ENCODE measurements at places on chromosomes 3 and 15.
A peak's percentile ranks its signal among the peaks of the same experiment; 100 is the strongest.

GRCh38 chr15:74383695-74384565 is 16.5 kb upstream of the CYP11A1 start:
- peak; percentile 65 for DNase-seq

DNA sequence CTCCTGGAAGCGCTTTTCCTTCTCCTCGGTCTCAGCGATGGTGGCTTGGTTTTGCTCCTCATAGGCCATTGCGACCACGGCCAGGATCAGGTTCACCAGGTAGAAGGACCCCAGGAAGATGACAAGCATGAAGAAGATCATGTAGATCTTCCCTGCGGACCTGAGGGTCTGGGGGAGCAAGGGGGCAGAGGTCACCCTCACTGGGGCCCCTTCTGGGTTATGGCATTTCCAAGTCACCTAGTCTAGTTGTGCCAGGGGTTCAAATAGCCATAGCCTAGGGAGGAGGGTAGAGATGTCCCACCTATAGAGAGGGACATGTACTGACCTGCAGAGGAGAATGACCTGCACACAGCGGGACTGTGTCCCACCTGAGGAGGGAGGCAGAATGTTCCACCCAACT is 43.5 kb downstream of the SCN5A start:
- no peak for DNase-seq

- no peak for DNase-seq
Observed at GRCh38 chr3:61997101-61997500, 376.2 kb downstream of the FEZF2 start.

DNA sequence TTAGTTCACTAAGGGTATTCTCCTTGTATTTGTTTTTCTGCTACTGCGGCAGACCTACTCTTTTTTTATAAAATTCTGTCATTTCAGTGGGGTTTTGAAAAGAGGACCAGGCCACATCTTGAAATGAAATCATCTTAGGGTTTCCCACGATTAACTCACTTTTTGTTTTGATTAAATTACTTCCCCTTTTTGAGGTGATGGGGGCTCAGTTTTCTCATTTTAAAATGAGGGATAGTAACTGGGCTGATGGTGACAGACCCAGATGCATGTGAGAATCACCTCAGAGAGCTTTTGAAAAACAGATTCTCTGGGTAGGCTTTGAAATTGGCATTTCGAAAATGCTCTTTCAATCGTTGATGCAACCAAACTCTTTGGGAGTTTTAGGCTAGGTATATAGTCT is 24.2 kb downstream of the UBE2Q2 start:
- no peak for DNase-seq

GRCh38 chr3:148878095-148878494 is 13.0 kb downstream of the CPA3 start:
- DNase-seq, result no peak

- DNase-seq, result peak; percentile 22
Observed at GRCh38 chr3:138781012-138781470, 53.7 kb downstream of the PIK3CB start.

GRCh38 chr3:22377421-22377820 is 626.4 kb upstream of the ZNF385D start:
- DNase-seq, result no peak

GRCh38 chr3:122057671-122058070 is 2.5 kb downstream of the CD86 start:
- no peak for DNase-seq

DNA sequence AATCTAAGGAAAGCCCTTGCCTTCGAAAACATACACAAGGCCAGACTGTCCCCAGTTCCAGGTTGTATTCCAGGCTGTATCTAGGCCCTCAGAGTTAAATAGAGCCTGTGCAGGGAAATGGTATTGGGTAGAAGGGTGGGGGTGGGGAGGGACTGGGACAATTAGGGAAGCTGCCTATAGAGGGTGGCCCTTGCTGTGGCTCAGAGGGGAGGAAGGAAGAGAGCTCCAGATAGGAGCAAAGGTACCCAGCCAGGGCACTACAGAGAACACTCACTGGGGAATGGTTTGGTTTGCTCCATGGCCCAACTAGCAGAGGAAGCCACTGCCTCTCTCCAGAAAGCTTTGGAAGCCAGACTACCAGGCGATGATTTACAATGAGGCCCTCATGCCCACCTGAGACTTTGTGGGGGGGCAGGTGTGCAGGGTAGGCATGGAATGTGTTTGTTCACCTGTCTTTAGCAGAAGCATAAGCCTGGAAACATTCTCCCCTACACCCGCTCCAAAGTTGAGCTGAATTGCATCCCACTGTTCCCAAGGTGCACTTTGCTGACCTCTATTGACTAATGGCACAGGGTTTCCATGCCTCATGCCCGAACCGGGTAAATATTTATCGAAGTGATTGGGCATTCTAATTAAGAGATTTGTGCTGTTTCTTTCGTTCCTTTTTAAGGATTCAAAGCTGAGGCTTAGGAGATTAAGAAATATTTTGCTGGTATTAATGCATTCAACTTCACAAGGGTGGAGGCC is 6.3 kb upstream of the TLE3 start:
- no peak for DNase-seq

DNA sequence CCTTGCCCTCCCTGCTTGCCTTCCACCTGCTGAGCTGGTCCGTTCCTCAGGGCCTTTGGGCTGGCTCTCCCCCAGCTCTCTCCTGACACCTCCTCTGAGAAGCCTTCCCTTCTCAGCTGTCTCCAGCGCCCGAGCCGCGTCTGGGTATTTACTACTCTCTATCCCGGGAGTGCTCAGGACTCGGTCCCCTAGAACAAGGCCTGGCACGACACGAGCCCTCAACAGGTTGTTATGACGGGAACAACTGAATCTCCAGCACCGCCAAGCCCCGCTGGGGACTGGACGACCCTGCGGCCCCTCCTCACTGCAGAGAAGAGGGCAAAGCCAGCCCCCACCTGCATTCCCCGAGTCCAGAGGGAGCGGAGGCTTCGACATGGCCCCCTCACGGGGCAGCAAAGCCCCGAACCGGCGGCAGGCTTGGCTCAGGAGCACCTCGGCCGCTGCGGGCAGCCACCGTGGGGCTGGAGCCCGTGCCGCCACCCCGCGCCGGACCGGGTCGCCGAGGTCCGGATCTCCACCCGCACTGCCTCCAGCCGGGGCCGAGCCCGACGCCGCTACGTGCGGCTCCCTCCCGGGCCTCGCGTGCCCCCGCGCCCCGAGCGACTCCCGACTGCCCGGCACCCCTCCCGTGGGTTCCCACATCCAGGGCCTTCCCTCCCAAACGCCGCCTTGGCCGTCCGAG is 792 bp downstream of the TPRA1 start:
- no peak for DNase-seq

DNA sequence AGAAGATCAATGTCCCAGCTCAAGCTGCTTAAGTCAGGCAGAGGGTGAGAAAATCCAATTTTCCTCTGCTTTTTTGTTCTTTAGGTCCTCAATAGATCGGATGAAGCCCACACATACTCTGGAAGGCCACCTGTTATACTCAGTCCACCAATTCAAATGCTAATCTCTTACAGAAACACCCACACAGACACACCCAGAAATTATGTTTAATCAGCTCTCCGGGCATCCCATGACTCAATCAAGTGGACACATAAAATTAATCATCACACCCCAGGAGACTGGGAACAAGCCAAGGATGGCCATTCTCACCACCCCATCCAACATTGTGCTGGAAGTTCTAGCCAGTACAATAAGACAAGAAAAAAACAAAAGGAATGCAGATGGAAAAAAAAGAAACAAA is 67.8 kb upstream of the SLC24A5 start:
- no peak for DNase-seq

GRCh38 chr3:4894891-4895530 is 84.2 kb upstream of the BHLHE40 start:
- DNase-seq, result no peak

DNA sequence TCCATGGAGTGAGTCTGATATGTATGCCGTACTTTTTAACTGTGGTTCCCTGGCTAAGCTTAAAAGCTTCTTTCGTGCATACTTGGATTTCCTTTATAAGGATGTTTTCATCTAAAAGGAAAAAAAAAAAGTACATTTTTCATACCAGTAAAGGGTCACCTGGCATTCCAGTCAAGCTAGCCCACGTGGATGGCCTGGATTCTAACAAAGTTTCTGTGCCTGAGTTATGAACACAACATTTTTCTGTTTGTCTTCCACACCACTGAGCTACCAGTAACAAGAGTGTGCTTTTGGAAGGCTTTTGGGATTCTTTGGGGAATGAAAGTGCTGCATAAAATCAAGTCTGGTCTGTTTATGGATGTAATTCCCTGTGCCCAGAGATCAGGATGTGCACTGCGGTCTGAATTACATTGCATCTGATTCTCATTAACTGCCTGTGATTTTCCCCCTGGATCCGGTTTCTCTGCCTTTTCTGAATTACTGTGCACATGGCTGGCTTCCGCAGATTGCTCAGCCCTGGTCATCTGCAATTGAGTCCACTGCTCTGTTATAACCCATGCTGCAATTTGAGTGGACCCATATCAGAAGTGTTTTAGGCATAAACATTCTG is 38.2 kb upstream of the MAGI1 start:
- peak; percentile 66 for DNase-seq

- no peak for DNase-seq
Observed at GRCh38 chr3:151300539-151300938, 16.1 kb downstream of the GPR87 start.

DNA sequence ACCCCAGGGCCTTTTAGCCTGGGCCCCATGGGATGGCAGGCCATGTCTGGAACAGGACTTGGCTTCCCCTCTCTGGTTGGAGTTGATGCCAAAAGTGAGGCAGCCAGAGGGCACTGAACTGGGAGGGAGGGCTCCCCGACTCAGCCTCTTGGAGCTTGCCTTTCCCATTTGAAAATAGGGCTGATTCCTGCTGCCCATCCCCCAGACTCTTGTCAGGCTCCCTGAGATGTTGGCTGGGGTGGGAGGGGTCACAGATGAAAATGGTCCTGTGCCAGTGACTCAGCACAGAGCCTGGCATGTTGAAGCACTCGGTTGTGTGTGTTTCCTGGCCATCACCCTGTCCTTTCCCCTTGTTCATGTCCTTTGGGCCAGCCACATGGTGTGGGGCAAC is 6.6 kb downstream of the PPCDC start:
- no peak for DNase-seq

DNA sequence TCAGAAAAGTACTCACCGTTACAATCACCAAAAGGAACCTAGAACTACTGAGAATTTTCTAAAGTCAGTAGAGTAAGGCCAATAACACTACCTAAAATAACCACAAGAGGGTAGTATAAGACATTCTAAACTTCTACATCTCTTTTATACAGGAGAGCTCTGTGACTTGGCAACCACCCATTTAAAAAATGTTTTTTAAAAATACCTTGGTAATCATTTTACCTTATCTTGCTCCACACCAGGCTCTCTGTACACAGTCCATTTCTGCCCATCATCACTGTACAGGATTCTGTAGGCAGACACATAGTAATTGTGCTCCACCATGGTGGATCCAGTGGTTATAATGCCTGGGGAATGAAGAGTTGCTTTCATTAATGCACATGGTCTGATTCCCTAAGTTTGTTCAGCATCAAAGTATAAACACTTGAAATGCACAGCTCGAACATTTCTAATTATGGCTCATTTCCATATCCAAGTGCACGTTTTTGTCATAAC is 54.5 kb downstream of the ST3GAL6 start:
- DNase-seq, result peak; percentile 76

DNA sequence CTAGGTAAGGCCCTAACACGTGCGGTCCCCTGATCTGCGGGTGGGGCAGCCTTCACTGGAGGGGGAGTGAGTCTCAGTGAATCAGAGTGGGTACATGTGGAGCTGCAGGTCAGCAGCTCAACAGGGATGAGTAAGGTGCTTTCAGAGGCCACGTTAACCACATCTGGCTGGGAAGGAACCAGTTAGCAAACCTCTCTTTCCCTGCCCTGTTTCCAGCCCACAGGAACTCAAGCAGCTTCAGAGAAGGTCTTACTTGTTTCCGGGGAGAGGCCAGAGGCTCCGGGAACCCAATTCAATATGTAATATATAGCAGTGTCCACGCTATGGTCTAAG is 175.3 kb downstream of the XXYLT1 start:
- DNase-seq, result no peak

GRCh38 chr15:57307527-57308169 is 68.7 kb upstream of the CGNL1 start:
- peak; percentile 47 for DNase-seq

DNA sequence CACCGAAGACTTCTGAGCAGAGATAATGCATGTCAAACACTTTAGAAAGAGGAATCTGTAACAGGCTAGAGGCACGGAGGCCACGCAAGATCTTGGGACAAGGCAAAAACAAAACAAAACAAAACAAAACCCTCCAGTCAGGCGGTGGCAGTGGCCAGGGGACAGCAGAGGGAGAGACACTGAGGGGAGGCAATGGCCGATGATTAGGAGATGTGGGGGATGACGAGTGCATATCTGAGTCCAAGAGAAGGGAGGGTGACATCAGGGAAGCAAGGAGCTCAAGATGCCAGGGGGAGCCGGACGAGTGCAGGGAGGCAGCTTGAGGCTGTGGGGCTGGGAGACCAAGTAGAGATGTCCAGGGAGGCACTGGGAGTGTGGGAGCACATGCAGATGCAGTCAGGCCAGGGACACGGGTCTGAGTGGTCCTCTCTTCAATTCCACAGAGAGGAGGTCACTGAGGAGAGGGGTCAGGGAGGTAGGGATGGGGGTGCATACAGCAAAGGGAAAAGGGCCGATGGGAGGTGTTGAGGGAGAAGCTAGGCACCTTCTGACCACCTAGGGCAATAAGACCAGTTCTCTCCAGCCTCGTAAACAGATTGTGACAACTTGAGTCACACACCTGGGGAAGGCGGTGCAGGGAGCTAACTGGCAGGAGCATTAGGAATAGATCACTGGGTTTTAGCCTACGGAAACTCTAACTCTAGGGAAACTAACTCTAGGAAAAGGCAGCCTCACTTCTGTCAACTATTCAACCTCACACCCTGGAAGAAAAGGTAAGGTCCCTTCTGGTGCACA is 29.6 kb downstream of the SLCO2A1 start:
- DNase-seq, result no peak

DNA sequence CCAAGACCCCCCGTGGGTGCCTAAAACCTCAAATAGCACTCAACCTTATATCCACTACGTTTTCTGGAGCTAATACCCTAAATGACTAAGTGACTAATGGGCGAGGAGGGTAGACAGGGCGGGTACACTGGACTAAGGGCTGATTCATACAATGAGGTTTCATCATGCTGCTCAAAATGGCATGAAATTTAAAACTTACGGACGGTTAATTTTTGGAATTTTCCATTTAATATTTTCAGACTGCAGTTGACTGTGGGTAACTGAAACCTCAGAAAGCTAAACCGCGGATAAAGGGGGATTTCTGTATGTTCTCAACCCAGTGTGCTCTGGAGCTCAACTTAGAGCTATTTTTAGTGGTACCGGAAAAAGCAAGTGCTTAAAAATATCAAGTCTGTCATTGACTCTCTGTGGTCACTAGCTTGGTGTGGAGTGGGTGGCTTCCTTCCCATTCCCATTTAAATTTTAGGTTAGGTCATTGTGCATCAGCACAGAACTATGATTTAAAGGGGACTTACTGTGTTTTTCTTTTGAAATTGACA is 72.9 kb downstream of the LRRC28 start:
- peak; percentile 30 for DNase-seq

All from stomach (tissue), 19 donors.